ENCODE measurements at places on chromosomes 3 and 15. TPM values are rescaled to one million over a fixed set of nuclear protein-coding genes. Genes with fewer than 3 reads are reported as not detected.

Gene CATSPER2
- 6.6 TPM for total RNA-seq

Gene CSTA
- not detected for total RNA-seq

Gene TGM4
- total RNA-seq, result 0.09 TPM

Gene TRAIP
- total RNA-seq, result 10.6 TPM

Gene ECT2
- total RNA-seq, result 20.9 TPM

Gene SPESP1
- not detected for total RNA-seq

Gene COPB2
- total RNA-seq, result 130 TPM

Gene IRAK2
- 0.97 TPM for total RNA-seq

Gene MINAR1
- total RNA-seq, result 2.4 TPM

Gene PFKFB4
- 19.4 TPM for total RNA-seq

Gene SCAANT1
- not detected for total RNA-seq

All from mesothelial cell of epicardium (in vitro differentiated cells).